GDM1 (cell line): ENCODE measurements at places on chromosomes 3 and 15.

GRCh38 chr3:87924485-87924884 lies 134.3 kb downstream of the CGGBP1 start:
- no peak for DNase-seq

GRCh38 chr3:186567072-186567921 lies at the start of gene TBCCD1:
TBCCD1 (minus strand) TSS chr3:186567339; CDS start chr3:186564329, 3,010 bp downstream.
- DNase-seq: peak; percentile 90

DNA sequence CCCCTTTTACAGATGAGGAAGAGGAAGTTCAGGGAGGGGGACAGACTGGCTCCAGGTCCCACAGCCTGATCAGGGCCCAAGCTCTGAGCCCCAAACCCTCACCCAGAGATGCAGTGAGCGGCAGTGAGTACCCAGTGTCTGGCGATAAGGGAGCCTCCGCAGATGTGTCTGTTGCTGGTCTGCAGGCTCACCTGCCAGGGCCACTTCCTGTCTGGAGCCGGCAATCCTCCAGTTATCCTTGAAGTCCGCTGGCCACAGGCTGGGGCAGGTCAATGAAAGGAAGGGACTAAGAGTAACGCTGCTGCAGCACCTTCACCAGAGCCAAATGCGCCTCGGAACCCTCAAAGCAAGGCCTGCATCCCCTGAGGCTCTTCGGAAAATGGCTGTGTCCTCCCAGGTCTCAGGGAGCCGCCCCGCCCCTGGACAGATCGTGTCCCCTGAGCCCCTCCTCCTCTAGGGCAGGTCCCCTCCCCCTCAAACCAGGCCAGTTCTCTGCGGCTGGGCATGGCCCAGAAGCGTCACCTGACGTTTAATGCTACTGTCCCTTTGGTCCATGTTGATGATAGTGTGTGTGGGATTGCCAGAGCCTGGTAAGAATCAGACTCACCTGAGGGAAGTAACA lies 51.5 kb downstream of the MYL3 start:
- DNase-seq: no peak

DNA sequence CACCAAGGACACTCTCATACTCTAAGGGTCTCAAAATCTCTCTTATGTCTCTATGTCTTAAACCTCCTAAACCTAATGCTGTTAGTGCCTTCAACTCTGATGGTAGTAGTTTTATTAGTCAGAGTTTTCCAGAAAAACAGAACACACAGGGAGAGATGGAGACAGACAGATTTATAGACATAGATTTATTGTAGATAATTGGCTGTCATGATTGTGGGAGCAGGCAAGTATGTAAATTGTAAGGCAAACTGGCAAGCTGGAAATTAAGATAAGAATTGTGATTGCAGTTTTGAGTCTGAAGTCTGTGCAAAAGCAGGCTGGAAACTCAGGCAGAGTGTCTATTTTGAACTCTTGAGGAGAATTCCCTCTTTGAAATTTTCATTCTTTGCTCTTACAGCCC lies 96.3 kb upstream of the ROBO1 start:
- no peak for DNase-seq

GRCh38 chr3:46866720-46867549 lies 3.7 kb upstream of the MYL3 start:
- peak; percentile 8 for DNase-seq

DNA sequence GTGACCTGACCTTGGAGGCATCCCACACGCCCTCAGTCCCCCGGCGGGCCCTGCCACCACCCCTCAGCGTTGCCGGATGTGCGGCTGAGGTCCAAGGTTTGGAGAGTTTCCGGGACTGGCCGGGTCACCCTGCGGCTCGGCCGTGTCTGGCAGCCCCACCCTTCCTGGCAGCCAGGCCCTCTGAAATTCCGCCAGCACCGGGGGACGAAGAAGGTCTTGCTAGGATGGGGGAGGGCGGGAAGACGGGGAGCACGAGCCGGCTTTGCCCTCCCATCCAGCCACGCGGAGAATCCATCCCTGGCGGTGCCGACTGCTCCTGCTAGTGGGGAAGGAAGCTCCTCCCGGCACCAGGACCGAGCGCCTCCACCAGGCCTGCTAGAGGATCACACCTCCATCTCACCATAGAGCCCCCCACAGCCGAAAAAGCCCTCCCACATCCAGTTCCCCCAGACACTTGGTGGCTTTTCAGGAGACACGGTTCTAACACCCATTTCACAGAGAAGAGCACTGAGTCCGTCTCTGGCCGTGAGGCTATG lies 81.5 kb downstream of the CPN2 start:
- DNase-seq: no peak

- no peak for DNase-seq
These were observed 774.3 kb downstream of the TUSC7 start for GRCh38 chr3:117483839-117484238.

DNA sequence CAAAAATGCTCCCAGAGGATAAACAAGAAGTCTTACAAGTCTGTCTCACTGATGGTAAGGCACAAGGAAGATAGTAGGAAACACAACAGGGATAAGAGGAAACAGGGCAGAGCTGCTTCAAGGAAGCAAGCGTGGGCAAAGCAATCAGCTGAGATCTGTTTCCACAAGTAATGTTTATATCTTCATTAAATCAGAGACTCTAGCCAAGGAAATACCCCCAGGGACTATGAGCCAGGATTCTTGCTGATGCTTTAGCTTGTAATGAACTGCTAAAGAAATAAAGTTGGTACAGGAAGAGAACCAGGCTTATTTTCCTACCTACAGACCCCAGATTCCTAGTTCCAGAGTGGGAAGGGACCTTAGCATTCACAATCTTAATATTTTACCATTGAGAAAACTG lies 112.7 kb upstream of the C3orf80 start:
- no peak for DNase-seq
